Ureter (tissue), 1 donor: ENCODE measurements at places on chromosomes 5 and 9. TPM values are rescaled to one million over a fixed set of nuclear protein-coding genes. Genes with fewer than 3 reads are reported as not detected.

DNA sequence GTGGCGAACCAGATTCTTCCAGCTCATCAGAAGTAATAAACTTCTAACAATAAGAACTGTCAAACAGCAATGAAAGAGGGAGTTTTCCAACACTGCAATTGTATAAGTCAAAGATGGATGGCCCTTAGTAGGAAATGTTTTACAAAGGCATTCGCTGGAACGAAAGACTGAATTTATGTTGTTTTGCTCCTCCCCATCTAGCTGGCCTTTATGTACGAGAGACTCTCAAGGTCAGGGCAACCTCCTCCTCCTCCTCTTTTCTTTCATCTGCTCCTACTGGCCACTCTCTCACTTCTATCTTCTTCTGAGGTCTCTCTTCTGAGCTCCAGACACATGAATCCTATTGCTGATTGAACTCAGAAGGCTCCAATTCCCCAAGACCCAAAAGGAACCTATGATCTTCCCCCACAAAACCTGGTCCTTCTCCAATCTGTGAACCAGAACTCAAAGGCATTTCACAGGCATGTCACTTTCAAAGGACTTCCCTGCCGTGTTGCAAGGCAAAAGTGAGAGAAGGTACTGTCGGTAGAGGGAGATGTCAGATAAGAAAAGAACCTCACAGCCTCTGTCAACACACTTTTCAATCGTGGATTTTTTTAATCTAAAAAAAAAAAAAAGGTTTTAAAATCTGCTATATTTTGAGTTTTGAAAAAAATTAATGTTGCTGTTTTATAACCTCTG is 28.5 kb upstream of the PUM3 start:
- DNase-seq = no peak

Gene CNTNAP3B
- 24.1 TPM for total RNA-seq

Gene PHYHD1
- total RNA-seq = 26.6 TPM

Gene SLC36A3
- not detected for total RNA-seq

Gene BRINP1
- 1.8 TPM for total RNA-seq
